ENCODE measurements at places on chromosomes 12 and 14.

DNA sequence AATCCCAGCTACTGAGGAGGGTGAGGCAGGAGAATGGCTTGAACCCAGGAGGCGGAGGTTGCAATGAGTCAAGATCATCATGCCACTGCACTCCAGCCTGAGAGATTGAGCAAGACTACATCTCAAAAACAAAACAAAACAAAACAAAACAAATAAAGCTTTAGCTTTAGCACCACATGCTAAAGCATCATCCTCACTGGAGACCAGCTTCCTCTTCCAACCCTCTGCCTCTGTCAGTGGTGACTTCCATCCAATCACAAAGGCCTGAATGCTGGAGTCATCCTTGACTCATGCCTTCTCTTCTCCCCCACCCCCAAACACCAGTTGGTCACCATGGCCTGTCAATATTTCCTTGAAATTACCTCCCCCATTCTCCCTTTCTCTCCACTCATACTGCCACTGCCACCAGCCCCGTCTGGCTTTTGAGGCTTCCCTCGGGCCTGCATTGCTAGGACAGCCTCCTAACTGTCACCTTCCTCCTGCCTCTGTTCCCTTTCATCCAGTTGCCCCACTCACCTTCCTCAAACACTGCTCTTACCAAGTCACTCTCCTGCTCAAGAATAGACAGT lies 1.4 kb downstream of the ZNF385A start:
- no peaks in the 10 kb centered on the region for H3K36me3 ChIP-seq
- H3K4me3 ChIP-seq = no peak overlapping the region
- DNase-seq = no peak
- H3K27ac ChIP-seq = no peak overlapping the region
- H3K27me3 ChIP-seq = peaks cover 2% of the 10 kb centered on the region

GRCh38 chr12:44555454-44555853 lies 320.7 kb downstream of the NELL2 start:
- H3K4me1 ChIP-seq = peaks cover 16% of the 10 kb centered on the region
- peaks cover 34% of the 10 kb centered on the region for H3K36me3 ChIP-seq
- no peak overlapping the region for H3K4me3 ChIP-seq
- H3K27me3 ChIP-seq = no peaks in the 10 kb centered on the region

- no peaks in the 10 kb centered on the region for H3K27me3 ChIP-seq
- no peak for DNase-seq
- no peak overlapping the region for H3K4me3 ChIP-seq
- H3K36me3 ChIP-seq = no peaks in the 10 kb centered on the region
- H3K4me1 ChIP-seq = no peaks in the 10 kb centered on the region
Observed at GRCh38 chr12:80679346-80680131, 27.9 kb upstream of the MYF6 start.

DNA sequence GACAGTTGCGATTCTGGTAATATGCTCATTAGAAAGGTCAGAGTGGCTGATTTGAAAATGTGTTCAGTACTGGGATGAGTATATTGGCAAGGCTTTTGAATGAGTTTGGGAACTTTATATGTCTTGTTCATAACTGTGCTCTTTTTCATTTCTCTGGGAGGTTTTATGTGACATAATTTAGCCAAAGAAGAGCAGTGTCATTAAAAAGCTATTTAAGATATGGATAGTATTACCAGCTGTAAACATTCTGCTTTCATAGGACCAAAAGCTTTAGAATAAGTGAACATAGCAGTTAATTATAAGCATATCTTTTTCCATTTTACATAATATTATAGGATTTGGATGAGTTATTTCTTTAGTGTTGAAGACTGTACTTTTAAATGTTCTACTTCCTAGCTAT lies 260.4 kb downstream of the TTC6 start:
- H3K4me3 ChIP-seq = no peak overlapping the region
- H3K27ac ChIP-seq = no peak overlapping the region
- no peaks in the 10 kb centered on the region for H3K4me1 ChIP-seq
- no peak for DNase-seq

- peaks cover 41% of the 10 kb centered on the region for H3K4me1 ChIP-seq
- DNase-seq = no peak
- H3K27ac ChIP-seq = no peak overlapping the region
- H3K36me3 ChIP-seq = peaks cover 52% of the 10 kb centered on the region
Observed at GRCh38 chr12:47114481-47114892, 34.7 kb upstream of the AMIGO2 start.

DNA sequence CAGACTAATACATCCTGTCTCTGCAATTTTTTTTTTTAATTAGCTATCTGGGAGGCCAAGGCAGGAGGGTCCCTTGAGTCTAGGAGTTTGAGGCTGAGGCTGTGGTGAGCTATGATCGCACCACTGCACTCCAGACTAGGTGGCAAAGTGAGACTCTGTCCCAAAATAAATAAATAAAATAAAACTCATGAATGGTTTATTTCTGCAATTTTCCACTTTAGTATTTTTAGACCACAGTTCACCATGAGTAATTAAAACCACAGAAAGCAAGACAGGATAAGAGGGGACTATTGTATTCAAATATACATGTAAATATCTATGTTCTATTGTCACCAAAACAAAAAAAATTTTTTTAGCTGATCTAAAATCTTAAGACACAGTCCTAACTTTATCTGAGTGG lies 17.8 kb downstream of the TAOK3 start:
- no peak overlapping the region for H3K4me3 ChIP-seq
- H3K27ac ChIP-seq = no peak overlapping the region
- peaks cover 29% of the 10 kb centered on the region for H3K36me3 ChIP-seq
- no peaks in the 10 kb centered on the region for H3K27me3 ChIP-seq

GRCh38 chr12:89084751-89085150 lies 267.6 kb downstream of the DUSP6 start:
- H3K27ac ChIP-seq = no peak overlapping the region
- H3K27me3 ChIP-seq = peaks cover 10% of the 10 kb centered on the region
- no peak for DNase-seq
- no peak overlapping the region for H3K4me3 ChIP-seq
- no peaks in the 10 kb centered on the region for H3K36me3 ChIP-seq

- H3K27me3 ChIP-seq = peaks cover 7% of the 10 kb centered on the region
- H3K36me3 ChIP-seq = peaks cover 15% of the 10 kb centered on the region
- no peak overlapping the region for H3K27ac ChIP-seq
Observed at GRCh38 chr12:123760267-123760938, 1.7 kb upstream of the DNAH10 start.

DNA sequence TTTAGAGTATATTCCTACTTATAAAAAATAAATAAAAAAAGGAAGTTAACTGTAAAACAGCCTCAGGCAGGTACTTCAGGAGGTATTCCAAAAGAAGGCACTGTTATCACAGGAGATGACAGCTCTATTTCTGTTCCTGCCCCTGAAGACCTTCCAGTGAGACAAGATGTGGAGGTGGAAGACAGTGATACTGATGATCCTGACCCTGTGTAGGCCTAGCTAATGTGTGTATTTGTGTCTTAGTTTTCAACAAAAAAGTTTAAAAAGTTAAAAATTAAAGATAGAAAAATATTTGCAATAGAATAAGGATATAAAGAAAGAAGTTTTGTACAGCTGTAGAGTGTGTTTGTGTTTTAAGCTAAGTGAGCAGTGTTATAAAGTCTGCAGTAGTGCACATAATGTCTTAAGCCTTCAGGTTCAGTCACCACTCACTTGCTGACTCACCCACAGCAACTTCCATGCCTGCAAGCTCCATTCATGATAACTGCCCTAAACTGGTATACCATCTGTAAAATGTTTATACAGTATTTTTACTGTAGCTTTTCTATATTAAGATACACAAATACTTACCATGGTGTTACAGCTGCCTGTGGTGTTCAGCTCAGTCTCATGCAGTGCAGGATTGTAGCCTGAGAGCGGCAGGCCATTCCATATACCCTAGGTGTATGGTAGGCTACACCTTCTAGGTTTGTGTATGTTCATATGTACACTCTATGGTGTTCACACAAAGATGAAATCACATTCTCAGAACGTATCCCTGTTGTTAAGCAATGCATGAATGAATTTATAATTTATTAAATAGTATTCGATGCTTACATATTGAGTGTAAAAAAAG lies 121.1 kb downstream of the ANO6 start:
- DNase-seq = no peak
- H3K4me3 ChIP-seq = no peak overlapping the region
- no peak overlapping the region for H3K27ac ChIP-seq
- no peaks in the 10 kb centered on the region for H3K27me3 ChIP-seq
- H3K4me1 ChIP-seq = no peaks in the 10 kb centered on the region

Data from activated CD8-positive, alpha-beta T cell treated with anti-CD3 and anti-CD28 coated beads, Interleukin-2, amount 10 ng/mL, durations not matched to agents 7 days and 5 days (primary cell).